ENCODE measurements at places on chromosomes 11 and 22. TPM values are rescaled to one million over a fixed set of nuclear protein-coding genes. Genes with fewer than 3 reads are reported as not detected.

The SHANK3 gene
- polyA plus RNA-seq = 19.6 TPM

The GTF2H1 gene
- polyA plus RNA-seq = 58.7 TPM

The SMTNL1 gene
- 0.37 TPM for polyA plus RNA-seq

The APOBEC3A gene
- polyA plus RNA-seq = 0.11 TPM

The OR51B5 gene
- 0.32 TPM for polyA plus RNA-seq

The PLEKHB1 gene
- polyA plus RNA-seq = 15.7 TPM

All from renal pelvis (tissue), 12 donors.